ENCODE measurements at places on chromosomes 7 and 10.

DNA sequence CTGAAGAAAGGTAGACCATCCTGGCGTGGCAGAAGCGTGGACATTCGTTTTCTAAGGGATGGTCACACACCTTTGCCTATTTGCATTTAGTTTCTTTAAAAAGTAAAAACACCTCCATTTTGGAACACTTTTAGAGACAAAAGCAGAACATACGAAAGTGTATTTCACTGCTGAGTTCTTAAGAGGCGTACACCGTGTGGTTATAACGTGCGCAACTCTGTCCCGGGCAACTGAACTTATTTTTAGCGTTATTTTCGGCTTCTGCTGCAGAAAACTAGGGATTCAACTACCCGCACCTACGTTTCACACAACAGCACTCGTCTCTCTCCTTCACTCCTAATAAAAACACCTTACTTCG is 557 bp upstream of the LSM8 start:
- no peak for DNase-seq

GRCh38 chr10:98539578-98539977 is 92.8 kb upstream of the HPS1 start:
- no peak for DNase-seq

- no peak for DNase-seq
These were observed 49.9 kb downstream of the DNAJC1 start for GRCh38 chr10:21953585-21954057.

DNA sequence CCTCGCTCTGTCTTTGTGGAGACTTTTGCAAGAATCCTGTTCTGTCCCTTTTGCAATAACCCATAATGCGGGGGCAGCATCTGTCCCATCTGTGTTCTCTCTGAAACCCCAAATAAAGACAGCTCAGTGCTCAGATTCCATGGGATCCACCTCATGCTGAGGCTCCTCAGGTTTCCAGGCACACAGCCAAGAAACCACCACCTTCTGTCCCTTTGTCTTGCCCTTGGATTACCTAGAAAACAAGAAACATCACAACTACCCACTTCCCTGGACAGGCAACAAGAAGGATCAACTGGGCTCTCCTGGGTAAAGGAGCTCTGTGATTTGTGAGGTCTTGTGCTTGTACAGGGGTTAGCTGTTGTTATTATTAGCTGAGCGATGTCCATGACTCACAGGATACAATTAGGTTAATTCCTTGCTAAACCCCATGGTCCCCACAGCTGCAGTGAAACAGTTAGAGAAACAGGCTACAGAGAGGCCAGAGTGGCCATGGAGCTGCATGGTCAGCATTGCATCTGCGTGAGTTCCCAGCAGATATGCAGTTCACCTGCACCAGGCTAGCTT is 50.2 kb downstream of the CXCL12 start:
- DNase-seq = no peak

DNA sequence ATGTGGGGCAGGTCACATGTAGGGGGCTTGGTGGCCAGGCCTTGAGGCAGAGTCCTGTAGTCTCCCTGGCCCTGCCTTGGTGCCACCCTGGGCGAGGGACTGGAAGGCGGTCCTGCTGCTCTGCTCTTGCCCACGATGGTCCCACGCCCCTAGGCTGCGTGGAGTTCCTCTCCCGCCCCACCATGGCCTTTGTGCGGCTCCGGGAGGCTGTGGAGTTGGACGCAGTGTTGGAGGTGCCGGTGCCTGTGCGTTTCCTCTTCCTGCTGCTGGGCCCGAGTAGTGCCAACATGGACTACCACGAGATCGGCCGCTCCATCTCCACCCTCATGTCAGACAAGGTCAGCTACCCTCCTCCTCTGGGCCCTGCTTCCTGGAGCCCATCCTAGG is 10.0 kb downstream of the FASTK start:
- DNase-seq = no peak

- DNase-seq = no peak
These were observed 278.6 kb downstream of the USP6NL start for GRCh38 chr10:11332846-11333245.

- no peak for DNase-seq
These were observed 280.9 kb upstream of the AKR1E2 start for GRCh38 chr10:4545062-4545461.

DNA sequence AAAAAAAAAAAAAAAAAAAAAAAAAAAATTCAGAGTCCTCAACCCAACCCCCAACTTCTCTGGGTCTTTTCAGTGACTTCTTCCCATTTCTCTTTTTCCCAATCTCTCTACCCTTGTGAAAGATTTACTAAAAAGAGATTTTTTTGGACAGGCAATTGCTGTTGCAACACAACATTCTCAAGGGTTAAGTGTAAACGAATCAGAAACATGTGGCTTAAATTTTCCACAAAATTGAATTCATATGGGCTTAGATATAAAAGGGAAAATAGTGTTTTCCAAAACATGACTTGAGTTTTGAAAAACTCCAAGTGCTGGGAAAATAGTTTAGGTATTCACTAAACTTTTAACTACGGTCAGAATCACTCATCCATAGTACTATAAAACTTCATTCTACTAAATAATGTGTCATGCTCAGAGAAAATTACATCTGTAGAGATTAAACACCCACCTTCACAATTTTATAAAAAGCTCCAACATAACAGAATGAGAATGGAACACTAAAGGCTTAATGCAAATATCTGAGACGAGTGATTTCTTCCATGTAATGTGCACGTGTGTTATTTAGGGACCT is 643.1 kb downstream of the PARD3 start:
- no peak for DNase-seq

DNA sequence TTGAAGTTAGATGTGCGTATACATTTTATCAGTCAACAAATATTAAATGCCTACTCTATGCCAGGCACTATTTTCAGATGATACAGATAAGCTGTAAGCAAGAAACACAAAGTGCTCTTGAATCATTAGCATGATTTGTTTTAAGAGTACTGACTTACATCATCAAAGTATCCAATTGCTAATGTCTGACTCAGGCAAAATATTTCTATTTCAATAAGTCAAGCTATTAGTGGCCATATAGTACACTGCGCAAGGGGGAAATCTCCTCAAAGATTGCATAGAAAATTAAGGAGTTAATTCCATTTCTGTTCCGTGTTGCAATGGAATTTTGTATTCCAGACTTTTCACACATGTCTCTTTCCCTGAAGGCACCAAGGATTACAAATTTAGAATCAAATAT is 46.1 kb upstream of the DNAJC1 start:
- no peak for DNase-seq

- DNase-seq = no peak
These were observed 7.9 kb upstream of the HOXA2 start for GRCh38 chr7:27110186-27111031.

DNA sequence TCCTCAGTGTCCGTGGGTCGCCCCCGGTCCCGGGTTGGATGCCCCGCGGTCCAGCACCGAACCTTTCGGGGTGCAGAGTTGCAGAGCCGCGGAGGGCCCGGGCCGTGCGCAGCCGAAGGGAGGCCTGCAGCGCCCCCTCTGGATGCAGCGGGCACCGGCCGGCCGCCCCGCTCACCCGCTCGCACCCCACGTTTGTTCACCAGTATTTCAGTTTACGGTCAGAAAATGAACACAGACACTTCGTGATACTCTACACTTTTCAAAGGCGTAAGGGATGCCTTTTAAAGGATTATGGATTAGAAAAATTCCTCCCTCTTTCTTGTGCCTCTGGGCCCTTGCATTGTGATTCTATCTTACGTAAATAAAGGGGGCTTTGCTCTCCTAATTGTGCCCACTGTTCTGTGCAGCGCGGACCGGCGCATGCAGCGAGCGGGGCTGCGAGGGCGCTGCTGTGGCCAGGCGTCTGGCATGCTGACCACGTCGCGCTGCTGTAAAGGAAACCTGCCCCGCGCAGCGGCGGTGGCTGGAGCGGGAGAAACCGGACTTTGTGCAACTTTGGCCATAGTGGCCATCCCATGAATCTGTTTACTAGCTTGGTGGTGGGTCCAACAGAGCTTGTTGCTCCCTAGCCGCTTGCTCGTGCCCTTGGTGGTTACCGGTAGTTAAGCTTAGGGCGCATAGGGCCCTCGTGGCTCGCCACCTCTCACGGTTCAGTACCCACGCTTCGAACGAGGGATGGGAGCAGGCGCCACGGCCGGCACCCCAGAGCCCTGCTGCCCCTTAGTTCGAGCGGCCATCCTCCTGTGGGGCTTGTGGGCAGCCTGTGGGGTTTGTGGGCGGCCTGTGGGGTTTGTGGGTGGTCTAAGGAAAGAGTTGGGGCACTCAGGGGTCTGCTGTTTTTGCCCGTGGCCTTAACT is 739 bp upstream of the MEST start:
- no peak for DNase-seq

DNA sequence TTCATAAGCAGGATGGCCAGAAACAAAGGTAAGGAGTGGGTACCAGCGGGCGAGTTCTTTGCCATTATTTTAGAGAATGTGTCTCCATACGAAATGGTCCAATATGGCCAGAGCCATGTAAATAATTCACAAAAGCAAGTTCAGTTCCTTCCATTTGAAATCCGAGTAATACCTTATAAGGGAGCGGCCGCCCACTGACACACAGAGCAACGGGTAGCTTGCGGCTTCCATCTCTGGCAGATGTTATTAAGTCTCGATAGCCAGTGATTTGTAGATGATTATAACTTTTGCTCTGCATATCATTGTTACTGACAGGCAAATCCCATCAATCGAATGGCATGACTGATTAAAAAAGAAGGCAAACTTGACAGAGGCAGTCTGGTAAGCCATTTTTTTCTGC is 63.2 kb downstream of the GFRA1 start:
- no peak for DNase-seq

DNA sequence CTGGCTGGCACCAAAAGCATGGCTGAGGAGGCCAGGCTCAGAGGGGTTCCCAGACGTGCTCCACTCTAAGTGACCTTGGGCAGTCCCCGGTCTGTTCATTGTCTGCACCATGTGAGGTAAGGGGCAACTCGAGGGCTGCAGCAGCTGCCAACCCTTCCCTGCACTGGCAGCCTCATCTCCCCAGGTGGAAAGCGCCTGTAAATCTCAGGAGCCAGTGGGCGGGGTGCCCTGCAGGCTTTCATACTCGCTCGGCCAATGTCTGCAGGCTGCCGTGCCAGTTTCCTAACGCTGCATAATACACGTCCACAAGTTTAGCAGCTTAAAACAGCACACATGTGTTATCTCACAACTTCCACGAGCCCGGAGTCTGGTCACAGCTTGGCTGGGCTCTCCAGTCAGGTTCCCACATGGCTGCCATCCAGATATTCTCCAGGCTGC is 12.6 kb upstream of the GDF10 start:
- DNase-seq = no peak

- no peak for DNase-seq
These were observed 3.4 kb downstream of the ZNF239 start for GRCh38 chr10:43570971-43571370.

- DNase-seq = no peak
These were observed 309.8 kb downstream of the AHR start for GRCh38 chr7:17608114-17608833.

GRCh38 chr7:134500406-134500805 is 27.0 kb upstream of the AKR1B10 start:
- no peak for DNase-seq

- no peak for DNase-seq
These were observed 58.4 kb upstream of the SPOCK2 start for GRCh38 chr10:72146559-72147323.

DNA sequence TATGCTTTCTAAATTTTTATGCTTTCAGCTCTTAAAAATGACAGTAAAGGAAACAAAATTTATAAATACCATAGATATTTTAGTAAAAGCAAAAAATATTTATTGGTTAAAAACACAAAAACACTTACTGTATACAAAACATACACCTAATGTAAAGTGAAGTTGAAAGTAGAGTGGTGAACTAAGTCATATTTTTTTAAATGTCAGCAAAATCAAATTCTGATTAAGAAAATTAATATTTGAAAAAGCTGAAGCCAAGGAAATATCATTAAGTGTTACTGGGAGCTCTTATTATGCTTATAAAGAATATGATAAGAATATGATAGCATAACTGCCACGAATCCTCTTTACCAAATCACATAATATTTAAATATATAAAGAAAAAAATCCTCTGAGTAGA is 65.3 kb upstream of the PLXDC2 start:
- DNase-seq = no peak

GRCh38 chr7:41478187-41478586 is 224.7 kb downstream of the INHBA start:
- no peak for DNase-seq

DNA sequence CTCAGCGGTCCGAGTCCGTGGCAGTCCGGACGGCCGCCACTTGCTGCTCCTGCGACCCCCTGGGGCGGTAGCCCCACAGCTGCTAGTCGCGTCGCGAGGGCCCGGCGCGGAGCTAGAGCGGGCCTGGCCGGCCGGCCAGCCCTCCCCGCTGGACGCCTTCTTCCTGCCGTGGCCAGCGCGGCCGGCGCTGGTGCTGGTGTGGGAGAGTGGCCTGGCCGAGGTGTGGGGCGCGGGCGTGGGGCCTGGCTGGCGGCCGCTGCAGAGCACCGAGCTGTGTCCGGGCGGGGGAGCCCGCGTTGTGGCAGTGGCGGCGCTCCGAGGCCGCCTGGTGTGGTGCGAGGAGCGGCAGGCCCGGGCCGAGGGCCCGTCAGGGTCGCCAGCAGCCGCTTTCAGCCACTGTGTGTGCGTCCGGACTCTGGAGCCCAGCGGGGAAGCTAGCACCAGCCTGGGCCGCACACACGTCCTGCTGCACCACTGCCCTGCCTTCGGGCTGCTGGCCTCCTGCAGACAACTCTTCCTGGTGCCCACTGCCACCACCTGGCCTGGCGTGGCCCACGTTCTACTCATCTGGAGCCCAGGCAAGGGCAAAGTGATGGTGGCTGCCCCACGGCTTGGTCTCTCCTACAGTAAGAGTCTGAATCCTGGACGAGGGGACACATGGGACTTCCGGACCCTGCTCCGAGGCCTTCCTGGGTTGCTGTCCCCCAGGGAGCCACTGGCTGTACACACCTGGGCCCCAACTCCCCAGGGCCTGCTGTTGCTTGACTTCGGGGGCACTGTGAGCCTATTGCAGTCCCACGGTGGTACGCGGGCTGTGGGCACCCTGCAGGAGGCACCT is 631 bp downstream of the HPS6 start:
- DNase-seq = no peak

GRCh38 chr7:27992755-27993493 is 187.7 kb downstream of the JAZF1 start:
- no peak for DNase-seq

DNA sequence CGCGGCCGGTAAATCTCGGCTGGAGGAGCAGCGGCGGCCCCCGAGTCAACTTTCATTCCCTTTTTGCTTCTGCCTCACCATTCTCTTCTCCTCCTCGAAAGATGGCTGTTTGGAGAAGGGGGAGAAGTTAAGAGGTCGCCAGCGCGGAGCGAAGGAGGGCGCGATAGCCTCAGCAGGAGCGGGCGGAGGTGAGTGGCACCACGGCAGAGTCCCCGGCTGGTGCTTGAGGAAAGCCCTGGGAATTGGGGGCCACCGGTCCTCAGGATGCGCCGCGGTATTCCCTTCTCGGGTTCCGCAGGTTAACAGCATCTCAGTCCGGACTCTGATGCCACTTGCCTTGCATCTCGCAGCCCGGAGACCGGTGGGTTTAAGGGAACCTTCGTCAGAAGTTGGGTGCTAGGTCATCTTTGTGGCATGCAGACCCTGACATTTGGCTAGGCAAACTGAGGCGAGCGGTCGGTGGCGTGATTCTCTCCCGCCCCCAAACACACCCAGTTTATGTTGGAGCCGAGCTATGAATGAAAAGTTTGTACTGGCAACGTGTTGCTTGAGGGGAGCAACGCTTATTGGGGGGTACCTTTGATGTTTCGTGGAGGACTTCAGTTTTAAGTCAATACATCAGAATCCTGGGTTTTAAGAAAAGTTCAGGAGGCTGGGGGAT is 59.5 kb upstream of the PRPS1L1 start:
- DNase-seq = no peak

All from GDM1 (cell line).